ENCODE measurements at places on chromosomes 7 and 10.

DNA sequence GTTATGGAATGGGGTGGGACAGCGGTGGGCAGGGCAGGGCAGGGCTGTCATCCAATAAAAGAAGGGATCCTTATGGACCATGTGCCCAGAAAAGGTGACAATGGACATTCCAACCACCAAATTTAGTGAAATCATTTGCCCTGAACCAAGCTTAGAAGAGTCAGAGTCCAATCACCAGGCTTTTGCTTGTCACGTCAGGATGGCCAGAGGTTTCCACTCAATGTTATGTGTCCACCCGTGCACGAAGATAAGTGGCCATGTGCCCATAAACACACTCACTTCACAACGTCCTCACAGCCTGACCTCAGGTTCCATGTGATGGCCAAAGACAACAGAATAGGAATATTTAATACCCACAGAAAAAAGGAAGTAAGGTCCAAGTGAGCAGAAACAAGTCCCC lies 36.6 kb upstream of the PLPP4 start:
- DNase-seq = no peak

DNA sequence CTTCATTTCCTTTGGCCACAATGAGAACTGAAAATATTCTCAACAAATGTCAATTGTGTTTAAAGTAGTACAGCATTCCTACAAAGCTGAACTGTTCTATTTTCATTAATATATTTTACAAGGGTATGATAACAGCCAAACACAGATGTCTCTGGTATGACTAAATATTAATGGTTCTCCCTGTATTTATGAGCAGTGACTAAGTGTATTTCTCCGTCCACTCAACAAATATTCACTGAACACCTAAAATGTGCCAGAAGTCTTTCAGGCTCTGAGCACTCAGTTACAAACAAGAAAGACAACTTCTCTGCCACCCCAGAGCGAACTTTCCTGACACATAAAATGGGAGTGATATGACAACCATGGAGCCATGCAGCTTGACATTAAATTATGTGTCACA lies 135.6 kb downstream of the VPS41 start:
- DNase-seq = no peak

- no peak for DNase-seq
Observed at GRCh38 chr10:88207121-88207546, 343.7 kb downstream of the PTEN start.

GRCh38 chr7:44538798-44539668 lies 2.1 kb downstream of the NPC1L1 start:
- no peak for DNase-seq

- no peak for DNase-seq
Observed at GRCh38 chr7:84985073-84985784, 201.6 kb downstream of the SEMA3D start.

GRCh38 chr10:11743461-11744338 lies 1.5 kb downstream of the ECHDC3 start:
- DNase-seq = no peak

GRCh38 chr7:36726806-36727503 lies 2.7 kb upstream of the AOAH start:
- DNase-seq = no peak

GRCh38 chr7:45000093-45001032 lies at the start of gene CCM2:
Gene CCM2 (plus strand): TSS chr7:45000201. CDS start chr7:45000334, 133 bp downstream.
- no peak for DNase-seq

GRCh38 chr7:96481796-96482195 lies 159.9 kb upstream of the SLC25A13 start:
- DNase-seq = no peak

GRCh38 chr7:33721895-33722294 lies 183.4 kb upstream of the BMPER start:
- no peak for DNase-seq

DNA sequence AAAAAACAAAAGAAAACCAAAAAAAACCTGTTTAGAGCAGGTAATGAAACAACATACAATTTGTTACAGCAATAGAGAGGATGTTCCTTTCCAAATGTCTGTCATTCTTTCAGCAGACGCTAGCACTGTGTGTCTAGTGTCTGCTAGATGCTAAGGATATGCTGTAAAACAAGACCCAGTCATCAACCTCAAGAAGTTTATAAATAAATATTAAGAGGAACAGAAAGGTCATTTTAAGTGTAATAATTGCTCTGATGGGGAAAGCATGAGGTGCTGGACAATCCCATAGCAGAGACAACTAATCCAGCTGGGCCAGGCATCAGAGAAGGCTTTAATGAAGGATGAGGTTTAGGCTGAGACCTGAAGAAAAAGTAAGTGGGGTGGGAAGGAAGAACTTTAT lies 23.3 kb upstream of the ASCC1 start:
- no peak for DNase-seq

- DNase-seq = no peak
Observed at GRCh38 chr10:120355425-120355824, 101.6 kb upstream of the PLPP4 start.

DNA sequence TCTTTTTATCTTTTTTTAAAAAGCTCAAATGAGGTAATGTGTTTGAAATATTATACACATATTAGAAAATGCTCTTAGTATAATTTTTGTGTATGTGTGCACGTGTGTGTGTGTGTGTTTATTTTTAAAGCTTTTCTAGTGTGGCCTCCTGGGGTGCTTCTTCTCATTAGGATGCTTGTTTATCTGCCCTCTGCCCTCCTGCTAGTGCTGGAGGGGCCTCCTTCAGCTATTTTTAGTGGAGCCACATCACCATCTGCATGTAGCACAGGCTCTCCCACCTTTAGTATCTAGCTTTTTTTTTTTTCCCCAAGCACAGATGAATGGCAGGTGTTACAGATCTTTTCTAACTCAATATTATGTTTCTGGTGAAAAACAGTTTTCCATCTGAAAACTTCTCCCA lies 155.7 kb upstream of the TMEM229A start:
- DNase-seq = no peak

- DNase-seq = no peak
Observed at GRCh38 chr7:4549681-4550080, 132.4 kb upstream of the FOXK1 start.

DNA sequence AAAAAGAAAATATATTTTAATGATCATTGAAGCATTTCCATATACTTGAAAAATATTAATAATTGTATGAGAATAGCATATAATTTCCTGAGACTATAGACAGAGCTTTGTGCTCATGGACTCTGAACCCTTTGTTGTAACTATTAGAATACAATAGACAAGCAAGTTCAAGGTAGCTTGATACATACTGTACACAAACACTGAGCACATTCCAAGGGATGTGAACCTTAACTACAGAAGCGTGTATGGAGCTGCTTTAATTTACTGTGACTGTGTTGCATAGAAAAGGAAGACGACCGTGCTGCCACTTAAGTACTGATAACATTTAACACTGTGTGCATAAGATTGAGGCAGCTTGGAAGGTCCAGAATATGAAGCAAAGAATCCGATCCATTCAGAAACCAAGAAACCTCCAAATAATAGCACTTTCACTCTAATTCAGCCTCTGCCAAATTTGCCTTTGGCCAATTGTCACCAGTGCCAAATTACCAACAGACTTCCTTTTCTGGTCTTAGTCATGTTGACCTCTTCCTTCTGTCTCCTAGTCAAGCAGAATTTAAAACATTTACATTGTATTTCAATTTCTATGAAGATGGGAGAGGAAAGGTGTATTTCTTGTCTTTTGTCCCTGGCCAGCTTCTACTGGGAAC lies 566.1 kb upstream of the GALNT17 start:
- no peak for DNase-seq

DNA sequence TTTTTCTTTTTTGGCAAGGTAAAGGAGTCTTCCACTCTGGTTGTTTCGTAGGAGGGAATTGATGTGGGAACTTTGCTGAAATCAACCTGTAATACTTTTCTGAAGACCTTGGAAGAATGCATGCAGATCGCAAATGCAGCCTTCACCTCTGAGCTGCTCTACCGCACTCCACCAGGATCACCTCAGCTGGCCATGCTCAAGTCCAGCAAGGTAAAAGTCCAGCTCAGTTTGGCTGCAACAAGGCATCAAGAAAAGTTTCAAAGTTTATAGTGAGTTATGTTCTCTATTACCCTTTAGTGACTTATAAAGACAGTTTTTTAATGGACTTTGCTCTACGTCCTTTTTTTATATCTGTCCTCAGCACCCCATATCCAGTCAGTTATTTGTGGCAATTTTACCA lies 21.0 kb downstream of the PLEKHA8 start:
- DNase-seq = no peak

- DNase-seq = no peak
Observed at GRCh38 chr10:104938031-104938430, 296.9 kb downstream of the SORCS3 start.
